Subcutaneous preadipocyte (primary cell): ENCODE measurements at places on chromosomes 6 and 20. TPM values are rescaled to one million over a fixed set of nuclear protein-coding genes. Genes with fewer than 3 reads are reported as not detected.

The CARMIL1 gene
- total RNA-seq: 18.4 and 18.8 TPM in 2 replicates

The BEND3 gene
- 3.7 and 6.3 TPM in 2 replicates for total RNA-seq

The RAD21L1 gene
- total RNA-seq: not detected in 2 replicates

The DNAJC5 gene
- 31.2 and 45.4 TPM in 2 replicates for total RNA-seq

The ZBTB2 gene
- 7.7 and 11.1 TPM in 2 replicates for total RNA-seq

The TREML2 gene
- total RNA-seq: not detected in 2 replicates

The XKR7 gene
- total RNA-seq: not detected in 2 replicates

The ROS1 gene
- 0.37 and 0.39 TPM in 2 replicates for total RNA-seq

The LY6G5B gene
- 3.3 and 4.3 TPM in 2 replicates for total RNA-seq

The PGC gene
- total RNA-seq: not detected in 2 replicates

The MAP3K4 gene
- 19.8 and 25.2 TPM in 2 replicates for total RNA-seq

The CYP24A1 gene
- not detected in 2 replicates for total RNA-seq

The SLC35B2 gene
- total RNA-seq: 65.8 and 75.7 TPM in 2 replicates

The C20orf141 gene
- 0.37 TPM in 1 of 2 replicates, not detected in the other for total RNA-seq

The PTK6 gene
- total RNA-seq: under 0.01 TPM in 1 of 2 replicates, not detected in the other

The NKX2-4 gene
- not detected in 2 replicates for total RNA-seq

The SPTLC3 gene
- 8.5 and 10.0 TPM in 2 replicates for total RNA-seq

The ADTRP gene
- 1.8 and 4.0 TPM in 2 replicates for total RNA-seq

The DSP gene
- total RNA-seq: under 0.01 TPM in 2 replicates
